ENCODE measurements at places on chromosomes 6 and 20.

DNA sequence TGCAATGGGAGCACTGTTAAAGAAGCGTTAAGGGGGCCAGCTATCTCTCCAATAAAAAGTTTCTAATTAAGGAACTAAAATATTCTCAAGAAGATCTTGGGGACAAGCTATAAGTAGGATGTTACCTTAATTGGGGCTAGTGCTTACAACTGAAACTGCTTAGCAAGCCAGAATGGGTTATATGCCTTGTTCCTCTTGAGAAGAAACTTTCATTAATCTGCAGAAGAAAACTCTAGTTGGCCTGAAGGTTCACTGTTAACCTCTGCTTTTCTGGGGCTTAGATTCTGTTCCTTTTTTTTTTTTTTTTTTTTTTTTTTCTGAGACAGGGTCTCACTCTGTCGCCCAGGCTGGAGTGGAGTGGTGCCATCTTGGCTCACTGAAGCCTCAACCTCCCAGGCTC, 82.2 kb downstream of the BACH2 start:
- no peak overlapping the region for H3K4me3 ChIP-seq
- no peak overlapping the region for H3K27ac ChIP-seq
- H3K4me1 ChIP-seq, result peaks cover 51% of the 10 kb centered on the region
- no peaks in the 10 kb centered on the region for H3K27me3 ChIP-seq
- H3K36me3 ChIP-seq, result no peaks in the 10 kb centered on the region

- H3K27me3 ChIP-seq, result no peaks in the 10 kb centered on the region
- H3K4me1 ChIP-seq, result no peaks in the 10 kb centered on the region
- H3K27ac ChIP-seq, result no peak overlapping the region
- no peak for DNase-seq
- H3K4me3 ChIP-seq, result no peak overlapping the region
- H3K36me3 ChIP-seq, result no peaks in the 10 kb centered on the region
These were observed 75.2 kb upstream of the IYD start for GRCh38 chr6:150293423-150294173.

DNA sequence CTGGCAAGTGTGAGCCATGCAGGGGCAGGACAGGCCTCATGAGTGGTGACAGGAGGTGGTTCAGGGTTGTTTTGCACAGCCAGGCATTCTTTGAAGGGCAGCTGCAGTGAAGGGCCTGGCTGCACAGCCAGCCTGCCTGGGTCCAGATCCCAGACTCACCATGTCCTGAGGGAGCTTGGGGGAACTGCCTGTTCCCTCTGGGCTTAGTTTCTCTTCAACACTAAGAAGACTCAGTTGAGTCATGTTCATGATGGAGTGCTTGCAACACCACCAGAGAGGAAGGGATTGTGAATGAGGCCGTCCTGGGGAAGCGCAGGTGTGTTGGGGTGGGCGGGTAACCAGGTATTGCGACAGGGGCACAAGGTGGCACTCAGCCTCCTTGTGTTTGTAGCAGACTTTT, 102.4 kb downstream of the CDH26 start:
- no peak for DNase-seq
- H3K27me3 ChIP-seq, result no peaks in the 10 kb centered on the region
- no peak overlapping the region for H3K27ac ChIP-seq
- H3K4me1 ChIP-seq, result no peaks in the 10 kb centered on the region
- H3K36me3 ChIP-seq, result no peaks in the 10 kb centered on the region
- H3K4me3 ChIP-seq, result no peak overlapping the region

DNA sequence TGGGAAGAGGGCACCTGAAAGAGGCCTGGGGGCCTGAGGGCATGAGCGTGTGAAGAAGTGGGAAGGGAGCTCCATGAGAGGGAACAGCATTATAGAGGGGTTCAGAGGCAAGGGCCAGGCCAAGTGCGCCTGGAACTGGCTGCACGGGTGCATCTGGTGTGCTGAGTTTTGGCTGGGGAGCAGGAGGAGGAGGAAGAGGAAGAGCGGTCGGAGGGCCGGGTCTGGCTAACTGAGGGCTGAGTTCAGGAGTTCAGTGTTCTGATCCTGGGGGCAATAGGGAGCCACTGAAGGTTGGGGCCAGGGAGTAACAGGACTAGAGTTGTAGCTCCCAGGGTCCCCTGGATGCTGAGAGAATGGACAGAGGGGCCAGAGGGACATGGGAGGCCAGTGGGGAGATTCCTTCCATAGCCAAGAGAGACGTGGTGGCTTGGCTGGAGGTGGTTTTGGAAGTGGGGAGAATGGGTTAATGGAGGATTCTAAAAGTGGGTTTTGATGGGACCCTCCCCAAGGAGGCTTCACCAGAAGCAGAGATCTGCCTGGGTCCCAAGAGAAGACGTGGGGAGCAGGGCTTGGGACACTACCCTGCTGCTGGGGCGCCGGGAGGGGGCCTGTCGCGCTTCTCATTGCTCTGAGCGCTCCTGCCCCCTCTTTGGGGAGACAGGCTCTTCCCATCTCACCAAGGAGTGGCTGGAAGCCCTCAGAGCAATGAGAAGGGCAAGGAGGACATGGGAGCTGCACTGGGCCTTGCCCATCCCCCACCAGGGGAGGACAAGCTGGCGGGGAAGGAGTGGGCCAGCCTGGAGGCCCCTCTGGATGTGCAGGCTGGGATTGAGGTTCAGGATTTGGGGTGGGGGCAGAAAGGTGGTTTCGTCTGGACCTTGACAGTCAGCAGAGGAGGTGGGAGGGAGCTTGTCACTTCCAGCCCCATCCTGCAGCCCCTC, 28.7 kb downstream of the ZBP1 start:
- H3K27ac ChIP-seq, result no peak overlapping the region
- H3K4me3 ChIP-seq, result no peak overlapping the region
- H3K36me3 ChIP-seq, result no peaks in the 10 kb centered on the region
- H3K27me3 ChIP-seq, result no peaks in the 10 kb centered on the region

DNA sequence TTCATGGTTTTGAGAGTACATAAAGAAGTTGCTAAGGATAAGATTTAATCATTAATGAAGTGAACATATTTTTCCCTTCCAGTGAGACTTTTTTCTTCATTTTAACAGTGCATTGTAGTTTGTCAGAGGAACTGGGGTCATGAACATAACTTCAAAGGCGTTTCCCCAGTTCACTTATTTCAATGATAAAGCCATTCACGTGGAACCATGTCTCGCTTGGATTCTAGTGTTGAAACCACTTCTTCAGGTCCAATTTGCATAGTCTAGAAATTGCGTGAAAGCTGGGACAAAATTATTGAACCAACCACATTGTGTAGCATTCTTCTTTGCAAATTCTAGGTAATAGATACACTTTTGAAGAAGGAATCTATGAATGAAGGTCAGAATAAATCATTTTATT, 197.0 kb downstream of the CLIC5 start:
- no peak overlapping the region for H3K4me3 ChIP-seq
- no peaks in the 10 kb centered on the region for H3K27me3 ChIP-seq
- no peaks in the 10 kb centered on the region for H3K36me3 ChIP-seq
- no peak overlapping the region for H3K27ac ChIP-seq

- peaks cover 35% of the 10 kb centered on the region for H3K4me1 ChIP-seq
- H3K27me3 ChIP-seq, result no peaks in the 10 kb centered on the region
- H3K4me3 ChIP-seq, result peak overlapping the region; percentile 86
- no peaks in the 10 kb centered on the region for H3K36me3 ChIP-seq
- peak overlapping the region; percentile 98 for H3K27ac ChIP-seq
- no peak for DNase-seq
These were observed 723 bp upstream of the ARID1B start for GRCh38 chr6:156776470-156776839.

DNA sequence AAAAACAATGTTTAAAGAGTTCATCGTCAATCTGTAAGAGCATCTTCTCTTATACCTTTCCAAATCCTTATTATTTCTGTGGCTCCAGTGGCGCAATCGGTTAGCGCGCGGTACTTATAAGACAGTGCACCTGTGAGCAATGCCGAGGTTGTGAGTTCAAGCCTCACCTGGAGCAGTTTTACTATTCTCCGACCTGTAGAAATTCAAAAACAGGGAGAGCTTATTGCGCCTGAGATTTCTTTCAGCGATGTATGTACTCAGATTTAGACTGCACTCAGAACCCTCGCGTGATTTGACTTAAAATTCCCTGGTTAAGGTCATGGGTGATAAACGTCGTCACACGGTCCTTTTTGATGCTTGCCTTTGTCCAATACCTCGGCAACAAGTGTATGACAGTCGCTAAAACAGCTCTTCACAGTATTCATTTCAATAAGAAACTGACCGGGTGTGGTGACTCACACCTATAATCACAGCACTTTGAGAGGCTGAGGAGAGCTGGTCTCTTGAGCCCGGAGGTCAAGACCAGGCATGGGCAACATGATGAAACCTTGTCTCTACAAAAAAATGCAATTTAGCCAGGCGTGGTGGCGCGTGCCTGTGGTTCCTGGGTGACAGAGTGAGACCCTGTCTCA, 11.9 kb downstream of the GPX5 start:
- H3K36me3 ChIP-seq, result no peaks in the 10 kb centered on the region
- DNase-seq, result no peak
- peaks cover 17% of the 10 kb centered on the region for H3K27me3 ChIP-seq
- no peaks in the 10 kb centered on the region for H3K4me1 ChIP-seq
- no peak overlapping the region for H3K27ac ChIP-seq

Data from tibial artery (tissue), 4 donors.